ENCODE measurements at places on chromosomes 5 and 9. TPM values are rescaled to one million over a fixed set of nuclear protein-coding genes. Genes with fewer than 3 reads are reported as not detected.

Gene SLC25A48
- not detected for total RNA-seq

Gene ARL14EPL
- not detected for total RNA-seq

Gene FOXD1
- total RNA-seq, result 7.6 TPM

Gene CDO1
- total RNA-seq, result 9.0 TPM

Data from smooth muscle cell of trachea (primary cell).